ENCODE measurements at places on chromosomes 6 and 20.

- no peaks in the 10 kb centered on the region for H3K4me1 ChIP-seq
- no peak for DNase-seq
- no peak overlapping the region for H3K27ac ChIP-seq
- H3K27me3 ChIP-seq: no peaks in the 10 kb centered on the region
- no peak overlapping the region for H3K4me3 ChIP-seq
Measured at GRCh38 chr6:134703206-134703605, 246.7 kb downstream of the ALDH8A1 start.

- H3K27ac ChIP-seq: no peak overlapping the region
- peaks cover 1% of the 10 kb centered on the region for H3K27me3 ChIP-seq
- no peaks in the 10 kb centered on the region for H3K36me3 ChIP-seq
- H3K4me3 ChIP-seq: no peak overlapping the region
Measured at GRCh38 chr20:6866741-6867140, 99.3 kb downstream of the BMP2 start.

- no peaks in the 10 kb centered on the region for H3K27me3 ChIP-seq
- H3K36me3 ChIP-seq: no peaks in the 10 kb centered on the region
- peaks cover 10% of the 10 kb centered on the region for H3K4me1 ChIP-seq
- H3K27ac ChIP-seq: no peak overlapping the region
- no peak for DNase-seq
Measured at GRCh38 chr20:21237956-21238799, 65.0 kb upstream of the XRN2 start.

- H3K27me3 ChIP-seq: no peaks in the 10 kb centered on the region
- peaks cover 5% of the 10 kb centered on the region for H3K4me1 ChIP-seq
- DNase-seq: no peak
- no peak overlapping the region for H3K27ac ChIP-seq
Measured at GRCh38 chr6:9520417-9521151, 894.3 kb downstream of the TFAP2A start.

GRCh38 chr6:170210026-170210390, 80.9 kb downstream of the DLL1 start:
- no peaks in the 10 kb centered on the region for H3K4me1 ChIP-seq
- no peak overlapping the region for H3K27ac ChIP-seq
- DNase-seq: no peak
- peaks cover 27% of the 10 kb centered on the region for H3K27me3 ChIP-seq
- H3K4me3 ChIP-seq: no peak overlapping the region

GRCh38 chr20:62735331-62735821, 26.7 kb downstream of the NTSR1 start:
- no peaks in the 10 kb centered on the region for H3K36me3 ChIP-seq
- peaks cover 13% of the 10 kb centered on the region for H3K4me1 ChIP-seq
- H3K27me3 ChIP-seq: peaks cover 82% of the 10 kb centered on the region
- H3K27ac ChIP-seq: no peak overlapping the region
